ENCODE measurements at places on chromosomes 13 and 19.

DNA sequence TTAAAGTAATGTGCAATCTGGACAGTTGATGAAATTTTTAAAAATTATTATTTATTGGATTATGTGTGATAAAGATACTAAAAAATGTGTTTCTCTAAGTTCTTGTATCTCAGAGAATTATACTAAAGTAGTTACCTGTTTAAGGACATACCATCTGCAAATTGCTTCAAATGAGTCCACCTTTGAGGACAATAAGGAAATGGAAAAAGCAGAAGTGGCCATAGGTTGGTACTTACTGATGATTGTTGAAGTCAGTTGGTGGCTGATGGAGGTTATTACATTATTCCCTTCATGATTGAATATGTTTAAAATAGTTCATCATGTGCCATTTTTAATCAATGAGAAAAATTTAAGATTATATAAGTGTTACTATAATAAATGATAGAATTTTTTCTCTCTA, 367.0 kb downstream of the MYO16 start:
- DNase-seq = no peak

GRCh38 chr13:34748073-34748472, 194.0 kb upstream of the NBEA start:
- no peak for DNase-seq

- no peak for DNase-seq
These were observed 15.9 kb downstream of the EPN1 start for GRCh38 chr19:55690769-55691545.

DNA sequence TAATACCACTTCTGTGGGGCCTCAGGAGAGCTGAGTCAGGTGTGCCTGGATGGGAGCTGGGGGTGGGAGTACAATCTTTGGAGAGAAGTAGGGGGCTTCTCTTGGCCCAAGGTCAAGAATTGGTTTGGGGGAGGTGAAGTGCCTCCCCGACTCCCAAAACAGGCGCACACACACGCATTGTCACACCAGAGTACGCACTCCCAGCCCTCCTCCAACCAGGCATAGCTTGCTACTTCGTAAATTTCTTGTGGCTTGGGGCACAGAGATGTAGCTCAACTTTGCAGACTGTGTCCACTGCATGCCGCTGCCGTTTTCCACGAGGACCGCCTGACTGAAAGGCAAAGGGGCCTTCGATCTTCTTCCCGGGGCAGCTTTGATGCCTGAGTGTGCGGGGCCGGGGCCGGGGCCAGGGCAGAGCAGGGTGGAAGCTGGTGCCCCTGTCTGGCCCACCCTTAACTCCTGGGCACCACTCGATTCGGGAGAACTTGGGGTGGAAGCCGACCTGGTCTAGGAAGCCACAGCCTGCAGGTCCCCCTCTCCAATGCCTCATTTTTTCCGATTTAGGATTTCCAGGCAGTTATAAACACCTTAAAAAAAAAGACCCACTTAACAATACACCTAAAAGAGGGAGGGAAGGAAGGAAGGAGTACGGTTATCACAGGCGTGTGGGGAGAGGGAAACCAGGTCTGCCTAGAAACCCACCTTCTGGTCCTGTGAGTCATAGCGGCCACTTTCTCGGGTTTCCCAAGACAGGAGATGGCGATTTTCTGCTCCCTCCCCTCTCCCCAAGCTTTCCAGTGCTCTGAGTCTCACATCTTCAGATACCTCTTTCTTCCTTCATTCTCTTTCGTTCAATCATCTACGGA, 5.8 kb upstream of the TSHZ3 start:
- DNase-seq = no peak

GRCh38 chr13:77513719-77514335, 21.7 kb upstream of the SCEL start:
- DNase-seq = peak; percentile 29

DNA sequence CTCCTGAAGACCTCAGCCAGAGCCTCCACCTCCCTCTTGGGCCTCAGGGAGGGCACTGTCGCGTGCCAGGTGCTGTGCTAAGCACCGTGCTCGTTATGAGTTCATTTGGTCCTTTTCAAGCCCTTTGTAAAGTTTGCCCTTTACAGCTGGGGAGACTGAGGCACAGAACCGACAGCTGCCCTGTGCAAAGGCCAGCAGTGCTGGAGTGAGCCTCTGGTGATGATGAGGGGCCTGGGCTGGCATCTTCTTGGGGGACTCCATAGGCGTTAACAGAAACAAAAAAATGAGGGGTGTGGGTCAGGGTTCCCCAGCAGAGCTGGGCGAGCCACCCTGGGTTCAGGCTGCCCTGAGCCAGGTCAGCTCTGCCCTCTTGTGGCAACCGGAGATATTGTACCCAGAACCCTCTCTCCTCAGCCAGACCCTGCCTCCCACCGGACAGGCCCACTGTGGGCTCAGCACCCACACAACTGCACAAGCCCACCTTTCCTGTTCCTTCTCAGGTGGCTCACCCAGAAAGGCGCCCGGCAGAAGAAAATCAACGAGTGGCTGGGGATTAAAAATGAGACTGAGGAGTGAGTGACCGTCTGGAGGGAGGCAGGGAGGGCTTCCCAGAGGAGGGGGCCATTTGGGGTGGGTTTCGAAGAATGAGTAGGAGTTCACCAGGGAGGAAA, 5.5 kb upstream of the IFI30 start:
- DNase-seq = no peak

DNA sequence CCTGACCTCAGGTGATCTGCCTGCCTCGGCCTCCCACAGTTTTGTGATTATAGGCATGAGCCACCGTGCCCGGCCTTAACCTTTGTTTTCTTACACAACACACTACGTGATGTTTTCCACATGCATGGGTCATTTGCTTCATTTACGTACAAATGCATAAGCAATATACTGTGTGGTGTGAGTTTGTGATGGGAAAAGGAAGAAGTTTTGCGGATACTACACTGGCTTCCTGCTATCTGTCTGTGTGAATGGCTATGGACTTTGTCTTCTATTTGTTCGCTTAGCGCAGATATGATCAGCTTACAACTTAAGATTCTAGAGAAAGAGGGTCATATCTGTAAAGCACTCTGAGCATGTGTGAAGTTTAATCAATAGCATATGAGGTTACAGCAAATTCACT, 5.5 kb upstream of the ALOX5AP start:
- DNase-seq = no peak

DNA sequence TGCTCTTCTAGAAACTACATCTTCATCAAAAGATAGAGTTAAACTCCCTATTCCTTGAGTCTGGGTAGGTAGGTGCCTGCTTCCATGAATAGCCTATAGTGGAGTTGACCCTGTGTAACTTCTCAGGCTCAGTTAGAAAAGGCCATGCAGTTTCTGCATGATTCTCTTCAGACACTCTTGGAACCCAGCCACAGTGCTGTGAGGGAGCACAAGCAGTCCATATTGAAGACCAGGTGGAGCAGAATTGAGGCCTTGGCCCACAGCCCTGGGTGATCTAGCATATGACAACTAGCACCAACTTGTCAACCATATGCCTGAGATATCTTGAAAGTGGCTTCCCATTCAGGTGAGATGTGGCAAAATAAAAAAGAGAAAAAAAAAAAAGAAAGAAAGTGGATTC, 10.3 kb upstream of the PAN3 start:
- no peak for DNase-seq

GRCh38 chr13:31922724-31923123, 108.8 kb upstream of the FRY start:
- DNase-seq = no peak

- no peak for DNase-seq
These were observed 7.0 kb downstream of the ZSCAN5C start for GRCh38 chr19:56209091-56209490.

GRCh38 chr19:29410601-29411000, 115.2 kb upstream of the VSTM2B start:
- peak; percentile 20 for DNase-seq

DNA sequence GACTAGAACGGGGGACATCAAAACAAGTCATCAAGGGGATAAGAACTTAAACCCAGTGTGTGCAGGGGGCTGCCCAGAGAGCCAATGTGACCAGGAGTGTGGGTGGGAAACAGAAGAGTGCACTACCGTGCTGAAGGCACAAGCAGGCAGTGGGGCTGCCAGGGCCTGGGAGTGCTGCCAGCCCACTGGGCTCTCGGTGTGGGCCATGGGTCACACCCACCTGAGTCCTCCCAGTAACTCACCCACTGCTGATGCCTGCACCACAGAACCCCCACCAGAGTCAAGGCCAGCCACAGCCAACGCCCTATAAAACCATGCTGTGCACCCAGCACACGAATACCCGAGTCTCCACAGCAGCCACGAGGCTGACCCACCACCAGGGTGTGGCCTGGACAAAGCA, 8.5 kb downstream of the MED26 start:
- DNase-seq = no peak

GRCh38 chr19:40596608-40597328, 4.4 kb upstream of the LTBP4 start:
- DNase-seq = peak; percentile 70

DNA sequence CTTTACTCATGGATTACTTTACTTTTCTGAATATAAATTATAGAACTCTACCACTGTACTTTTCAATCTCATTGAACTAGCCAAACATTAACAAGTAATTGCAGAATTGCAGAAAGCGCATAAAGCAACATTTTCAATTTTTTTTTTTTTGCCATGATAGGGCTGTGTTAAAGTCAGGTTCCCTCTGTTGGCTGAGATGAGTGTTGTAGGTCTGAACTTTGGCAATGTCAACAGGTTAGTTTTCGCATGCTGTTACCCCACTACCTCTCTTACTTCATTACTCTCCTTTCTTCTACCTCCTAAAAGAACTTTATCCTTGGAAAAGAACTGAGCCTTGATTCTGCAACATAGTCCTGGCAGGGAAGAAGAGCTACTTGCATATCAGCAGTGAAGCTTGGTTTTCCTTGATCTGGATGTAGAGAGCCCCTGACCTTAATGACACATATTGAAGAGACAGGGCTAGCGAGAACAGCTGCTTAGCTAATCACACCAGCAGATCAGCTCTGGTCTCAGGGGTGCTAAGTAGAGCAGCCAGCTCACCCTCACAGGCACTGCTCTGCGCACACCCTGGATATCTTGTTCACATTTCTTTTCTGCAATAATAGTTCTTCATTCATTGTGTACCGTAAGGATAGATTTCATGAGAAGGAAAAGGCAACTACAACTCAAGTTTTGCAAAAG, 119.5 kb downstream of the FLT1 start:
- no peak for DNase-seq

GRCh38 chr19:13487985-13488384, 18.3 kb downstream of the CACNA1A start:
- DNase-seq = no peak

- DNase-seq = no peak
These were observed 1442.9 kb downstream of the SLITRK1 start for GRCh38 chr13:82439159-82439904.

DNA sequence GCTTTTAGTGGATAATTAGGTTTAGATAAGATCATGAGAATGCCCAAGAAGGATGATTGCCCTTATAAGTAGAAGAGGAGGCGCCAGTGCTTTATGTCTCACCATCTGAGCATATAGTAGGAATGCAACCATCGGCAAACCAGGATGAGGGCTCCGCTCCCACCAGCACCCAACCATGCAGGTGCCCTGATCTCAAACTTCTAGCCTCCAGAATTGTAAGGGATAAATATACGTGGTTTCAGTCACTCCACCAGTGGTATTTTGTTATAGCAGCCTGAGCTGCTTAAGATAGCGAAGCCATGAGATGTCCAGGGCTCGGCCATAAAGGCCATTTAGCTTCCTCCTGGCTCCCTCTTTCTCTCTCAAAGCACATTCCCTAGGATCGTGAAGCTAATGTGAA, 413.9 kb downstream of the MZT1 start:
- no peak for DNase-seq

DNA sequence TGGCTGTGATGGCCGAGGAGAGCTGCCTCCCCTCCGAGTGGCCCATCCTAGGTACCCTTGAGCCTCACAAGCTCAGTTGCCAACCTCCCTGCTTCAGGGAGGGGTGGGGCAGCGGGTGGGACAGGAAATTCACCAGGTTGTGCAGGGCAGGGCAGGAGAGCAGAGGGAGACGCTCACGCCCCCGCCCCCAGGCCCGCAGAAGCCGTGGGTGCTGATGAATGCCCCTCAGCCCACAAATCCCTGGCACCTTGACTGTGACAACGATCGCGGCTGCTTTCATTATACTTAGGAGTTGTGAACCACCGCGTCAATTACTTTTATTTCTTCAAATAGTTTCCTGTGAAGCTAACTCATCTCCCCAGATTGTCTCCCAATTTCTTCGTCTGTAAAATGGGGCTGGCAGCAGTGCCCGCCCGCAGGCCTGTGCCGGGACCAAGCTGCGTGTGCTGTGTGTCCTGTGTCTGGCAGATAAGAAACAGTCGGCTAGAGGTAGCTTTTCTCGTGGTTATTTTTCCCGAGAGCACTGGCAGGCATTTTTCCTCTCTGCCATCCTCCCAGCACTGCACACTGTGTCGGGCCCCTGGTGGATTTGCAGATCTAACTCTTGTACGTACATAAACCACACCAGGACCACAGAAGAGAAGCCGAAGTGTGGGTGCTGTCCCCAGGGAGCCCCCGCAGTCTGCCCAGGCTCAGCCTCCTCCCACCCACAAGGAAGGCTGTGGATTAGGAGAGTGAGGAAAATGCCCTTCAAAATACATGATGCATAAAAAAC, 7.9 kb upstream of the RASA3 start:
- DNase-seq = no peak

DNA sequence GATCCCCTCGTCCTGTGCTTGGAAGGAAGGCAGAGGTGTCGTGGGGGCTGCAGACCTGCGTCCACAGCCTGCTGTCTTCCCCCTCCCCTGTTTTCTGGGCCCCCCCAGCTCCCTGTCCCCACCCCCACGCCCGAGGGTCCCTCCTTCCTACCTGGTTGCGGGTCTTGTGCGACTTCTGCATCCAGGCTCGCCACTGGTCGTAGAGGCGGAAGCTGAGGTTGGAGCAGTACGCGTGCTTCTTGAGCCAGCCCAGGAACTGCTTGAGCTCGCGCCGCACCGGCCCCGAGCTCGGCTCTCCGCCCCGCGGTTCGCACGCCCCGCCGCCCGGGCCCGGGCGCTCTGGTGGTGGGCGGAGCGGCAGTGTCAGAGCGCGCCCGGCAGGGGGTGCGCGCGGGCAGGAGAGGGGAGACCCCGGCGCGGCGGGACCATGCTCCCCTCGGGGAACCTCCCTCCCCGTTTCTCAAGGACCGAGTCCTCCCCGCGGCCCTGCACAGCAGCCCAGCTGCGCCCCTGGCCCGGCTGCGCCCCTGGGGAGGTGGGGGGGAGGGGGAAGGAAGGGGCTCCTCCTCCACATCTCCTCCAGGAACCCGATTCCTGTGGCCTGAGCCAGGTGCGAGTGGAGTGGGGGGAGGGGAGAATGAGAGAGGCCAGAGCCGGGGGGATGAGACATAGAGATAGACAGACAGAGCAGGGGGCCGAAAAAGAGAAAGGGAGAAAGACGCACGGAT, 5.7 kb downstream of the REX1BD start:
- peak; percentile 64 for DNase-seq

Measured in muscle of back (tissue), 13 donors.